ENCODE measurements at places on chromosomes 7 and 10.

DNA sequence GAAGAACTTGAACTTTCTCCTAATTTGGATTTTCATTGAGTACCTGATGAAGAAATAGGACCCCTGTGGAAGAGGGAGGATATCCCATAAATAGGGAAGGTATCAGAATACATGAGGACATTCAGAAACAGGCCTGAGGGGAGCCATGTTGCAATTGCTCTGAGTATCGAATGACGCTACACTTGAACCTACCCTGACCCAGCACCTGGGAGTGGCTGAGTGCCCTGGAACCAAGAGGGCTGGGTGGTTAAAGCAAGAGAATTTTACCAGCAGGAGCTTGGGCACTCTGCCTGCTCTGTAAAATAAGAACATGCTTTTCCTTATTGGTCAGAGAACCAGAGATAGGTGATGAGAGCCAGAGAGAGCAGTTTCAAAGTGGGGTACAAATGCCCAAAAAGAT is 7.2 kb downstream of the NEUROD6 start:
- DNase-seq: no peak

GRCh38 chr7:128234476-128235026 is 6.5 kb upstream of the LEP start:
- DNase-seq: no peak

DNA sequence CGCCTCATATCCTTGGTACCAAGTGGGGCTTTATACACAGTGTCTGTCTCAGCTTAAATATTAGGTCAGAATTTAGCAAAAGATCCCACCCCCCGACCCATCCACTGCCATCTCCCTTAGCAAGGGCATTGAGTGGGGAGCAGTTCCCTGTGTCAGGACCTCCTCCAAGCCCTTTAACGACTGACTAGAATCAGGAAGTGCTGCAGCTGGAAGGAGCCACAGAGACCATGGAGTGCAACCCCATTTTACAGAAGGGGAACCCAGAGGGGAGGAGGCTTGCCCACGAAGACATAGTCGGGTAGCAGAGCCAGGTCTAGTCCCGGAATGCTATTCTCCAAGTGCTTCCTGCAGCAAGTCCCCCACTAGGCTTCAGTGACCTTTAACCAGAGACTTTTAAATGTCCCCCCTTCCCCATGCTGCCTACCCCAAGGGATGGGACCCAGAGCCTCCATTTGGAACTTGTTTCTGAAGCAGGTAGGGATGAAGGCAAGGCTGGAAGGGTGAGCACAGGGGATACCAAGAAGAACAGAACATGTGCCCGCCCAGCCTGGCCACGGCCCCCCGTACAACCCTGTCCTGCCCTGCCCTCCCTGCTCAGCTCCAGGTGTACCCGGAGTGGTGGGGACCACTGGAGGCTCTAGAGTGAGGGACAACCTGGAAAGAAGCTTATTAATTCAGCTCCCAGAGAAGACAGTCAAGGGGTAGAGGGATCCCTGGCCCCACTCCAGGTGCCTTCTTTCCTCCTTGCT is 41.3 kb downstream of the C10orf105 start:
- no peak for DNase-seq

GRCh38 chr7:31935124-31936054 is 134.8 kb downstream of the PDE1C start:
- no peak for DNase-seq

DNA sequence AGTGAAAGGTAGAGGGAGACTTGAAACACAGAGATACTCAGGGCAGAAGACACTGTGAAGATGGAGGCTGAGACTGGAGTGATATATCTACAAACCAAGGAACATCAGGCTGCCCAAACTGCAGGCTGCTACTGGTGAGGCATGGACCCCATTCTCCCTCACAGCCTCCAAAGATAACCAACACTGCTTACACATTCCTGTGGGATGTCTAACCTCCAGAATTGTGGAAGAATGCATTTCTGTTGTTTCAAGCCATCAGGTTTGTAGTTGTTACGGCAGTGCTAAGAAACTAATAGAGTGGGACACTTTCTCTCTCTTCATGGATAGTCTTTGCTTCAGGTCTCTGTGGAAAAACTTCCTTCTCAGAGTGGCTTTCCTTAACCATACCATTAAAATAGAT is 182.6 kb upstream of the TMEM106B start:
- DNase-seq: no peak

DNA sequence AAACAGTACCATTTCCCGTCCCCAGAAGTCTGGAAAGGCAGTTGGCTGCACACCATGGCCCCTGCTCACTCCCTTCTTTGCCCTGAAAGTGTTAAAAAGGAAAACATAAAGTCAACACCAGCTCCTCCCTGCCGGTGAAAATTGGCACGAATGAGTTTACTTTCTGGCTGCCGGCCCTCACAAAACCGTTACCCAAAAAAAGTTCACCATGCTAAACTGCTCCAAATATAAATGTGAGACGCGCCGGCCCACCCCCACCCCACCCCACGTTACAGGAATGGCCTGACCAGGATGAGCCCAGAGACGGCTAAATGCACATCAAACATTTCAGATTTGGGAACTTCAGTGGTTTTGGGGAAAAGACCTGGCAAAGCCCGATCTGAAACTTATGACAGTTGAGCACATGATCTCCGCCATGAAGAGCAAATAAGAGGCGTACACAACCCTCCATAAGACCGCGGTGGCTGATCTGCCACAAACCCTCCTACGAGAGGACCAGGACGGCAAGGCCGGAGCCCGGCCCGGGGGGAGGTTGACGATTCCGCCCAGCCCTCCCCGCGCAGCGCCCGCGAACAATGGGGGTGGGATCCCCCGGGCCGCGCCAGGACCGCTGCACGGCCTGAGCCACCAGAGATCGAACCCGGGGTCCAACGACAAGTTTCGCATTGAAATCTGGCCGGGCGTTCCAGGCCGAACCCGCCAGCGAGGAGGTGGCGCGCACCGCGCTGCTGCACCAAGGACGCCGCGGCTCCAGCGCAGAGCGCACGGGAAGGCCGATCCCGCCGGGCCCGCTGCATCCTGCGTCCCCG is 952 bp downstream of the DIP2C start:
- no peak for DNase-seq

DNA sequence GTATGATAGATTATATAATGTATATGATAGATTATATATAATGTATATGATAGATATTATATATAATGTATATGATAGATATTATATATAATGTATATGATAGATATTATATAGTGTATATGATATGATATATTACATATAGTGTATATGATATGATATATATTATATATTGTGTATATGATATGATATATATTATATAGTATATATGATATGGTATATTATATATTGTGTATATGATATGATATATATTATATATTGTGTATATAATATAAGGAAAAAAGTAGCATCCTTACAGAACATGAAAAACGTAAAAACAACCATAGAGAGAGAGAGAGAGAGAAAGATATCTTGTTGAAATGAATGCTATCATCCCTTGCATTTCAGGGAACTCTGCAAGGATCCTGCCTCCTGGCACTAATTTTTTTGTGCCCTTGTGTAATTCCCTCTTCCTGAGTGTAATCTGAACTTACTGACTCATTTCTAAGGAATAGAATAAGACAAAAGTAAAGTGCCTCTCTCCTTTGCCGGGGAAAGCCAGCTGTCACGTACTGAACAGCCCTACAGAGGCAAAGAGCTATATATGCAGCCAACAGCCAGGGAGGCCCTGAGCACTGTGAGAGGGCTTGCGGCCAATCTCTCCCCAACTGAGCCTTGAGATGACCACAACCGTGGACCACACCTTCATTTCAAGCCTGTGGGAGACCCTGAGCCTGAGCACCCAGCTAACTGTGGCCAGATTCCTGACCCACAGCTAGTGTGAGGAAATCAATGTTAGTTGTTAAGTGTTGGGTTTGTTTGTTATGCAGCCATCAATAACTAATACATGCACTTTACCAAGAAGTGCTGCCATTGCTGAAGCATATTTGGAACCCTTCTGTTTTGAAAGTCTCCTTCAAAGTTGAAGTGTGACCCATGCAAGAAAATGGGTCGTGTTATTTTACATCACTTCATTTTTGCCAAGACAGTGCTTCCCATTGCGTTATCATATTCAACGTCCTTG is 61.1 kb upstream of the EZH2 start:
- no peak for DNase-seq

DNA sequence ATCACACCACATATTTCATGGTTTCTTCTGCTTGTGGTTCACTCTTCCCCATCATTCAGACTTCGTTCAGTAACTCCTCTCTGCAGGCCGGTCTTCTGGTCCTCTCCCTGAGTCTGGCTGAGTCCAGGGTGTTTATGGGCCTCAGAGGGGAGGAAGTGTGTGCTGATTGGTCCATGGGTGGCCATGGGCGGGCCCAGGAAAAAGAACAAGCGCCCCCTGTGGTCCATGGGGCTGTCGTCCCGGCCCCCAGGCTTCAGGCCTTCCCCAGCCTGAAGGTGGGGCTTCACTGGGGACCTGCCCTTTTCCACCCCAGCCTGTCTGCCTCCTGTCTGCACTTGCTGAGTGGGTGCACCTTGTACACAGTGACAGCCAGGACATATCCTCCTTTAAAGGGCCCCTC is 123.7 kb downstream of the VIPR2 start:
- DNase-seq: no peak

- DNase-seq: no peak
Observed at GRCh38 chr10:128203028-128203427, 76.8 kb upstream of the MKI67 start.
